Activated T-helper 1 cell treated with anti-CD3 and anti-CD28 coated beads, Interleukin-2, amount 50 U/mL, for 16 hours (primary cell): ENCODE measurements at places on chromosomes 11 and 22.

GRCh38 chr22:20937794-20938671 is 20.8 kb downstream of the CRKL start:
- DNase-seq, result no peak

DNA sequence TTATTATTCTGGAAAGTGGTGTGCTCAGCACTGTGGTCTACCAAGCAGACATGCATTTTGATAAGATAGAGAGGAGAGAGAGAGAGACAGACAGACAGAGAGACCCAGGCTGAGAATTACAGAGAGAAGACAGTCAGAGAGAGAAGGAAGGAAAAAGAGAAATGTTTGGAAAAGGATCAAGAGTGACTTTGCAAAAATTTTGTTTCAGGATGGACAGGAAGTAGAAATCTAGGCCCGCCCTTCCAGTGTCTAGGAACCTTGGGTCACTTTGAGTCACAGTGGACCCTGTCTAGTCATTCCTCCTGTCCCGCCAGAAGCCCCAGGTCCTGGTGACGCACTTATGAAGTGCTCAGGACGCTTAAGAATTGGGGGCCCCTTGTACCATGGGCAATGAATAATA is 166.7 kb downstream of the ST3GAL4 start:
- no peak for DNase-seq

GRCh38 chr11:1997755-1998154 is at the start of gene H19:
Gene H19 (minus strand): TSS chr11:1997842.
- no peak for DNase-seq

GRCh38 chr11:118610773-118611432 is 3.5 kb downstream of the PHLDB1 start:
- peak; percentile 81 for DNase-seq

DNA sequence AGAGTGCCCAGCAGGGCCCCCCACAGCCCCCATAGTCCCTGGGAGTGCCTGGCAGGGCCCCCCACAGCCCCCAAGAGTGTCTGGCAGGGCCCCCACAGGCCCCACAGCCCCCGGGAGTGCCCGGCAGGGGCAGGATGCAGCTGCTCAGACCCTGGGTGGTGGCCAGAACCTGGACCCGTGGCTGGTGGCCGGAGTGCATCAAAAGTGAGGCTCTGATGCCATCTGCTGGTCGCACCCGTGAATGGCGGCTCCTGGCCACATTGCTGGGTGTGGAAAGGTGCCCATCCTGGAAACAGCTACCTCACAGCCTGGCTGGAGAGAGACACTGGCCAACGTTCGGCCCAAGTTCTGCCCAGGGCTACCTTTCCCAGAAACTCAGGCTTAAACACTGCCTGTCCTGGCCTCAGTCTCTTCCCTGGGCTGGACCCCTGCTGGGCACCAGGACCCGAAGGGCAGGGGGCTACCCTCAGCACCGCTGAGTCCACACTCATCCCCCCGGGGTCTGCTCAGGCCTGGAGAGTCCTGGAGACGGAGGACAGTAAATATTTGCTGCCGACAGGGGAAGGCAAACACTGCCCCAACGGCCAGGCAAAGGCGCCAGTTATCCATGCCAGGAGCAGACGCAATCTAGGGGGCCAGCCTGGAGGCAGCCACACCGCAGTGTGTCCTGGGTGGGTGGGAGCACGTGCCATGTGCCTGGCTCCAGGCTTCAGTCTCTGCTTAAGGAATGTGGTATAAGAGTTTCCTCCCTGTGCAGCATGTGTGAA is 4.4 kb downstream of the INS start:
- peak; percentile 14 for DNase-seq

- DNase-seq, result no peak
Observed at GRCh38 chr22:33917744-33918406, 2.4 kb downstream of the LARGE1 start.

GRCh38 chr11:65016705-65017104 is 2.7 kb downstream of the ARL2 start:
- DNase-seq, result no peak

- DNase-seq, result no peak
Observed at GRCh38 chr11:65293909-65294381, 20.7 kb upstream of the CDC42EP2 start.

- no peak for DNase-seq
Observed at GRCh38 chr22:45629469-45630089, 42.1 kb upstream of the ATXN10 start.

- no peak for DNase-seq
Observed at GRCh38 chr11:34856251-34856650, 59.9 kb downstream of the APIP start.

- DNase-seq, result peak; percentile 20
Observed at GRCh38 chr11:61429346-61429690, 457 bp downstream of the CPSF7 start.

GRCh38 chr11:132874638-132875037 is 657.7 kb downstream of the OPCML start:
- no peak for DNase-seq

- DNase-seq, result no peak
Observed at GRCh38 chr11:85967457-85967856, 101.4 kb downstream of the PICALM start.

GRCh38 chr11:122749005-122749687 is 89.2 kb upstream of the CRTAM start:
- peak; percentile 44 for DNase-seq

GRCh38 chr11:65366340-65366773 is 11.8 kb downstream of the TIGD3 start:
- DNase-seq, result no peak

DNA sequence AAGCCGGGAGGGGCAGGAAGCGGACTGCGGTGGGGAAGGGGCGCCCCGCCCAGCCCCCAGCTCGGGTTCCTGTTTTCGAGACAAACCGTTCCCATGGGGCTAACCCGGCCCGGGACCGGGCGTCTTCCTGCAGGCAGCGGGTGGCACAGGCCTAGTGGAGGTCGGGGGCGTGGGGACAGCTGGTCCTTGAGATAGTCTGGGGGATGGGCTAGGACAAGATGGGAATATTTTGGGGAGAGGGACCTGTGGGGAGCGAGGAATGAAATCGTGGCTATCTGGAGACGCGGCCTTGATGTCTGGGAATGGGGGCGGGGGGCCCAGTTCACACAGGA is 1.2 kb upstream of the RASGRP2 start:
- peak; percentile 82 for DNase-seq

GRCh38 chr11:125990244-125990643 is 44.4 kb downstream of the VSIG10L2 start:
- no peak for DNase-seq

DNA sequence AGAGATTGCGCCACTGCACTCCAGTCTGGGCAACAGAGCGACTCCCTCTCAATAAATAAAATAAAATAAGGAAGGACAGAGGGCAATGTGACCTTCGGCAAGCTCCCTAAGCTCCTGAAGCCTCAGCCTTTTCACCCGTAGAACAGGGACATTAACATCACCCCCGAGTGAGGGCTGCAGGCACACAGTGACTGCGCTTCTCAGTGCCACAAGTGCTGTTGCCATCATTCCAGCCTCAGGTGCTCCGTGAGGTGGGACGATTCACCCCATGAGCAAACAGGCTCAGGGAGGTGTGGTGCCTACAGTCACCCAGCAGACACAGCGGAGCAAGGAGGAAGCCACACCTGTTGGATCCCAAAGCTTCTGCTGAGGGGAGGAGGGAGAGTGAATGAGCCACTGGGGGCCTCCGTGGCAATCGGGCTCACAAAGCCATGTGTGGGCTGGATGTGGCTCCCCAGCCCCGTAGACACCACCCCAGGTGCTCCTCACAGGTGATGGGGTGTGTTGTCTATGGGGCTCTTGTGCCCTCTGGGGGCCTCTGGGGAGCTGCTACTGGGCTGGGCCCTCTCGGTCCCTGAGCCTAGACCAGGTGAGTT is 9.1 kb upstream of the TCF20 start:
- DNase-seq, result no peak

DNA sequence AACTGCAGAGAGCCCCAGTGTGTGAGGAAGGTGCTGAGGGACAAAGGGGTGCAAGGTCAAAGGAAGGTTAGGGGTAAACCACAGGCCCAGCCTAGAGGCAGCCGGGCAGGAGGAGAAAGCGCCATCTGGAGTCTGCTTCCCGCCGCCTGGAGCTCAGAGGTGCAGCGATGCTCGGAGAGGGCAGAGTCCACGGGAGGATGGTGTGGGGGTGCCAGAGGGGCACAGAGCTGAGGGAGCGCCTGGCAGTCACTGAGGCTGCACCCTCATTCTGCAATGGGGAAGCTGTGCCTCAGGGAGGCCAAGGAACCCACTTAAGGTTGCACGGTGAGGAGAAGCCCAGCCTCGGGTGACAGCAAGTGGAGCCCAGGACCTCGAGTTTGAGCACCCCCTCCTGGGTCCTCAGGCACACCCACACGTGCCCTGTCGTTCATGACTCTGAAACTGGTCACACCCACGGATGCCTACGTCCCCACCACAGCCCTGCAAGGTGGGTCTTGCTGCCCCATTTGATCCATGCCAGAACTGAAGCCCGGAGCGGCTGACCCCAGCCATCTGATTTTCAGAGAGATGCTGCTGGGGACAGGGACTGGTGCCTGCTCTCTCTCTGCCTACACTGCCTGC is 1.6 kb downstream of the IL2RB start:
- DNase-seq, result no peak

DNA sequence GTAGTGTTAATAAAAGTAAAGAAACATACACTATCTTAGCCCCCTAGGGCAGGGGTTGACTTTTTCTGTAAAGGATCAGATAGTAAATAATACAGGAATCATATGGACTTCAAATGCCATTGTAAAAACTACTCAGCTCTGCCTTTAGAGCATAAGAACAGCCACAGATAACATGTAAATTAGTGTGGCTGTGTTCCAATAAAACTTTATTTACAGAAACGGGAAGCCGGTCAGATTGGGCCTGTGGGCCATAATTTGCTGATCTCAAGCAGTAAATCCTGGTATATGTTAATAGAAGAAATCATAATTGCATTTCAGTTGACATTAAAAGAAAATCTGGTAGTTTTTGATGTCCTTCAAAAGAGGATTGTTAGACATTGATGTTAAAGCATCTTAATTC is 76.5 kb downstream of the ZC3H12C start:
- DNase-seq, result no peak

GRCh38 chr11:128095466-128095981 is 491.8 kb downstream of the ETS1 start:
- DNase-seq, result no peak

DNA sequence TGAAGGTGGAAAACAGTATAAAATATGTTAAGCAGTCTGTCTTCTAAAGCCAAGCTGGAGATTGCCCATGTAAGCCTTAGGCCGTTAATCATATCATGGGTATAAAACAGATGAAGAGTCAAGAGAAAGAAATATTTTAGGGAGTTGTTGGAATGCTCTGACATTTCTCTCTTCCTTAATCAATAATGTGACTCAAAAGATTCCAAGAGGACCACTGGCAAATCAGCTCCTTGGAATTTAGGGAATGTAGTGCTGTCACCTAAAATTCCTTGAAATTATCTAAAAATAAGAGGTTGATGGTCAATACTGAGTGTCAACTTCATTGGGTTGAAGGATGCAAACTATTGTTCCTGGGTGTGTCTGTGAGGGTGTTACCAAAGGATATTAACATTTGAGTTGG is 525.9 kb downstream of the KCNA4 start:
- no peak for DNase-seq

- no peak for DNase-seq
Observed at GRCh38 chr11:131656839-131657211, 286.4 kb downstream of the NTM start.

DNA sequence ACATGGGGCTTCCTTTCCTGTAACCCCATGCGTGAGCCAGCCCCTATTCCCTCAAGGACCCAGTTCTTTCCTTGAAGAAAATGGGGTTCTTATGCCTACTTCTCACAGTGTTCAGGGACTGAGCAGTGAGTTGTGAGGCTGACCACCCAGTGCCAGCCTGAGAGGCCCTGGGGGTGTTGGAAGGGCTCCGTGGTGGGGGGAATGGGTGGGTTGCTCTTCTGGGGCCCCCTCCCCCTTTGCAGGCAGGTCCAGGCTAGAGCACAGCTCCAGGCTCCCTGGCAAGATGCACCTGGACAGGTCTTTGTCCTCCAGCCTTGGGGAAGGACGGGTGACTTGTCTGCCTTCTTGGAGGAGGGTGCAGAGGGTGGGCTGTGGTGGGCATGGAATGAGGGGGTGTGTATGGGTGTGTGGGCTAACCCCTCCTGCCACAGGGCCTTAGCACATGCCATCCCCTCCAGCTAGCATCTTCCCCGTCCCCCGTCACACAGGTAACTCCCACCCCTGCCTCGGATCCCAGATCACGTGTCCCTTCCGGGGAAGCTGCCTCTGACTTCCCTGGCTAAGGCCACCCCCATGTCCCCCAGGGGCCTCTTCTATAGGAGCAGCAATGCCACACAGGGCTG is 64.6 kb downstream of the MYEOV start:
- no peak for DNase-seq

GRCh38 chr22:19565382-19566278 is 41.4 kb upstream of the CLDN5 start:
- DNase-seq, result no peak

GRCh38 chr22:24409707-24410106 is 17.7 kb upstream of the ADORA2A start:
- no peak for DNase-seq

DNA sequence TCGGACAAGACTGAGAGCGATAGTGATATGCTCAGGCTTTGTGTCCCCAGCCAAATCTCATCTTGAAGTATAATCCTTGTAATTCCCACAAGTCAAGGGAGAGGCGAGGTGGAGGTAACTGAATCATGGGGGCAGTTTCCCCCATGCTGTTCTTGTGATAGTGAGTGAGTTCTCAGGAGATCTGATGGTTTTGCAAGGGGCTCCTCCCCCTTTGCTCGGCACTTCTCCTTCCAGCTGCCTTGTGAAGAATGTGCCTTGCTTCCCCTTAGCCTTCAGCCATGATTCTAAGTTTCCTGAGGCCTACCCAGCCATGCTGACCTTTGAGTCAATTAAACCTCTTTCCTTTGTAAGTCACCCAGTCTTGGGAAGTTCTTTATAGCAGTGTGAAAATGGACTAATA is 7.5 kb upstream of the FOLR2 start:
- no peak for DNase-seq

- DNase-seq, result no peak
Observed at GRCh38 chr22:25078591-25078990, 121.1 kb upstream of the CRYBB3 start.

GRCh38 chr11:107043242-107044006 is 25.1 kb upstream of the GUCY1A2 start:
- no peak for DNase-seq
